CD8-positive, alpha-beta memory T cell (primary cell): ENCODE measurements at places on chromosomes 5 and 9. TPM values are rescaled to one million over a fixed set of nuclear protein-coding genes. Genes with fewer than 3 reads are reported as not detected.
A peak's percentile ranks its signal among the peaks of the same experiment; 100 is the strongest.

Gene CNTLN
- total RNA-seq, result 0.20 TPM

Gene HEMGN
- 0.31 TPM for total RNA-seq

Gene SPAG8
- 1.8 TPM for total RNA-seq

Gene FBN2
- 0.09 TPM for total RNA-seq

Gene TLR4
- 0.48 TPM for total RNA-seq

Gene SMC5
- 42.2 TPM for total RNA-seq

Gene TPPP
- 0.37 TPM for total RNA-seq

Gene PRDM9
- not detected for total RNA-seq

Gene LIFR
- not detected for total RNA-seq

Gene AJM1
- 3.2 TPM for total RNA-seq

- no peaks in the 10 kb centered on the region for H3K36me3 ChIP-seq
- no peaks in the 10 kb centered on the region for H3K4me1 ChIP-seq
- no peak overlapping the region for H3K27ac ChIP-seq
- no peak overlapping the region for H3K4me3 ChIP-seq
- no peaks in the 10 kb centered on the region for H3K27me3 ChIP-seq
These were observed 457.3 kb downstream of the DMAC1 start for GRCh38 chr9:7342229-7342628.

DNA sequence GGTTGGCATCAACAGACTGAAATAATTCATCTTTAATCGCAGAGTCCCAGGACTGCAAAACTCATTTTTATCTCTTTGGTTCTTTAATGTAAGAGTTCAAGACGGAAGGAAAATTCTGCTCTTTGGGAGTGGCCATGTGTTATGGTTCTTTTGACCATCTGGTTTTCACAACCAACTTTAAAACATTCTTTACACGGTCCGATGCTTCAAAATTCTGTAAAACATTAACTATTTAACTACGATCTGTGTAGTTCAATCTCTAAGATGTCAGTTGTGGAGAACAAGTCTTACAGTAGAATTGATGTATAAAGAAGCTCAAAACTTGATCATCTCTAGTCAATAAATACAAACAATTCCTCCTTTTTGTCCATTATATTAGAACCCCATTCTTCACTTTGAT, 83.0 kb downstream of the CMYA5 start:
- no peak overlapping the region for H3K27ac ChIP-seq
- no peak for DNase-seq
- H3K4me3 ChIP-seq, result no peak overlapping the region
- H3K4me1 ChIP-seq, result no peaks in the 10 kb centered on the region

- H3K4me1 ChIP-seq, result no peaks in the 10 kb centered on the region
- H3K27me3 ChIP-seq, result no peaks in the 10 kb centered on the region
- H3K27ac ChIP-seq, result no peak overlapping the region
- DNase-seq, result no peak
These were observed 217.5 kb downstream of the TMEM161B start for GRCh38 chr5:88051148-88051547.

DNA sequence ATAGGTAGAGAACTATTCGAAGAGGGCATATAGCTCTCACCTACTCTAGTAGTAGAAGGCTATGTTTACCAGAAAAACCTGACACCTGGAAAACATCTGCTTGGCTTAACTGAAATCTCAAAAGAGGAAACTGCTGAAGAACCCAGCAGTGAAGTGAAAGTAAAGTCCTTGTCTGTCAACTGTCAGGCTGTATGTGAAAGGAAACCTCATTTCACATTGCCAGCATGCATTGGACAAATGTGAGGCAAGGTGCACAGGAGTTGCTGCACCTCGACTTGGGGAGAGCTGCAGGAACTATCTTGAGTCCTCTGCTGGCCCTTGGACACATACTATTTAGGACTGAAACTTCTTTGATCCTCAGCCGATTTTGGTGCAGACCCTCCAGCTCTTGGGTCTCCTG, 53.3 kb downstream of the NREP start:
- DNase-seq, result no peak
- no peak overlapping the region for H3K27ac ChIP-seq
- no peaks in the 10 kb centered on the region for H3K36me3 ChIP-seq
- H3K4me3 ChIP-seq, result no peak overlapping the region
- H3K4me1 ChIP-seq, result no peaks in the 10 kb centered on the region

DNA sequence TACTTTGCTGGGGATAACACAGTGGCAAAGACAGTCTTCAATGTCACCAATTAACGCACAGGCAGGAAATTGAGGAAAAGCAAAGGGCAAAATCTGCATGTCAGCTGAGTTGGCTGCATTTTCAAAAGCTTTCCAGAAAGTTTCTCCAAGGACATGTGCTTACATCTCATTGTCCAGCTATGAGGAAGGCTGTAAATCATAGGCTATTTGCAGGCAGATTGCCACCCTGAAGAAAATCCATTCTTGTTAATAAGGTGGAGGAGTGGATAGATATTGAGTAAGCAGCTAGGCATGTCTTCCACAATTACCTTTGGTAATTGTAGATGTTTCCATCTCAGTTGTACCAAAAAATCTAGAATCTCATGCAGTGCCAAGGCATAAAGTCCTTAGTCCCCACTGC, 278.0 kb upstream of the NUDT12 start:
- no peak overlapping the region for H3K4me3 ChIP-seq
- H3K36me3 ChIP-seq, result no peaks in the 10 kb centered on the region
- DNase-seq, result no peak
- H3K27ac ChIP-seq, result no peak overlapping the region

- no peak overlapping the region for H3K27ac ChIP-seq
- H3K4me3 ChIP-seq, result no peak overlapping the region
- H3K4me1 ChIP-seq, result peaks cover 13% of the 10 kb centered on the region
These were observed 60.0 kb downstream of the SHB start for GRCh38 chr9:38009035-38009501.

- no peaks in the 10 kb centered on the region for H3K36me3 ChIP-seq
- no peak overlapping the region for H3K4me3 ChIP-seq
- no peak for DNase-seq
- no peaks in the 10 kb centered on the region for H3K4me1 ChIP-seq
- H3K27me3 ChIP-seq, result no peaks in the 10 kb centered on the region
These were observed 38.8 kb downstream of the CARTPT start for GRCh38 chr5:71757590-71758543.

- peaks cover 57% of the 10 kb centered on the region for H3K27me3 ChIP-seq
- no peak overlapping the region for H3K4me3 ChIP-seq
- H3K4me1 ChIP-seq, result no peaks in the 10 kb centered on the region
- no peak overlapping the region for H3K27ac ChIP-seq
- no peaks in the 10 kb centered on the region for H3K36me3 ChIP-seq
- no peak for DNase-seq
These were observed 8.9 kb upstream of the NUP214 start for GRCh38 chr9:131116281-131117120.

- no peak overlapping the region for H3K27ac ChIP-seq
- no peaks in the 10 kb centered on the region for H3K27me3 ChIP-seq
- no peak overlapping the region for H3K4me3 ChIP-seq
- H3K4me1 ChIP-seq, result no peaks in the 10 kb centered on the region
These were observed 40.2 kb downstream of the MED10 start for GRCh38 chr5:6338135-6338534.

DNA sequence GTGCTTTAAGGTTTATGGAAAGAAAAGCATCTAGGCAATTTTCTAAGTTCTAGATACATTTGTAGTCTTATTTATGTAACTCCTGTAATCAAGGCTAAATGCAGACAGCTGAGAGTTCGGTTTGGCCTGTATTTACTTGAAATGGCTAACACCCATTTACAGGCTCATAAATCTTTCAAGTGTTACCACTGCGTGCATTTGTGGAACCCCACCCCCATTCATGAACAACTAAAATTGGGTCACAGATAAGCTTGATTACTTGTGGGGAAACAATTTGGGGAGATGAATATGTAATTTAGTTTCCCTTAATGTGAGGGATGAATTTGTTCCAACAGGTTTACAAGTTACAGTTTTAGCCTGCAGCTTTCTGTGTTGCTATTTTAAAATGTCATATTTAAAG, 360.6 kb downstream of the ARRDC3 start:
- no peak for DNase-seq
- no peak overlapping the region for H3K27ac ChIP-seq
- no peaks in the 10 kb centered on the region for H3K4me1 ChIP-seq
- no peak overlapping the region for H3K4me3 ChIP-seq
- H3K36me3 ChIP-seq, result no peaks in the 10 kb centered on the region
- H3K27me3 ChIP-seq, result no peaks in the 10 kb centered on the region

- peak overlapping the region; percentile 84 for H3K27ac ChIP-seq
- H3K4me1 ChIP-seq, result peaks cover 95% of the 10 kb centered on the region
- H3K36me3 ChIP-seq, result peaks cover 16% of the 10 kb centered on the region
- H3K4me3 ChIP-seq, result peak overlapping the region; percentile 42
- H3K27me3 ChIP-seq, result no peaks in the 10 kb centered on the region
These were observed 4.0 kb downstream of the TRAF1 start for GRCh38 chr9:120922404-120923195.

- no peak overlapping the region for H3K27ac ChIP-seq
- no peaks in the 10 kb centered on the region for H3K27me3 ChIP-seq
- H3K4me3 ChIP-seq, result no peak overlapping the region
- no peaks in the 10 kb centered on the region for H3K36me3 ChIP-seq
These were observed 94.0 kb downstream of the ZNF462 start for GRCh38 chr9:106956971-106957370.

DNA sequence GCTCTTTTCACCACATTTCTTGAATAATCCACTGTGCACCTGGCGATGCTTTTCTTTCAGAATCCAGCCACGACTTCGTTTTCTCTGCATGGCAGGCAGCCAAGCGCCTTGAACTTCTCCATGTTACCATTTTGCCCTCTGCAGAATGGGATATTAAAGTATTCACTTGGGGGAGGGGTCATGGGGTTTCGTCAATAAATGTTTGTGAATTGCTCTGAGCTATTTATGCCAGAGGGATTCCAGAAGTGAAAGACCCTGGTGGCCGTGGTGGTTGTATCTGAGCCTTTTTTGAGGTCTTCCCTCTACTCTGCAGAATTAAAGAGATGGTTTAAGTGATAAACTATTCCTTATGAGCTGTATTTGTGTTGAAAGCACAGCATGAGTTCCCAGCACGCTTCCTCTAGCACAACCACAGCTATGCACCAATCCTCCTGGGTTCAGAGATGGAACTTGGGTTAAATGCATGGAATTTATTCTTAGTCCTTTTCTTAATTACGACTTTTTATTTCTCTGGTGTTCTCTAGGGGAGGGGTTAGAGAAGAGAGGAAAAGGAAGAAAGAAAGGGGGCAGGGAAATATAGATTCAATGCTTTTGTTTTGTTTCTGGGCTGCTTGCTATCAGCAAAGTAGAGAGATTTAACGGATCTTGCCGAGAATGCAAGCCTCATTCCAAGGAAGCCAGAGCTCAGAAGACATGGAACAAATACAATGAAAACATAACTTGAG, 478.2 kb upstream of the TNC start:
- H3K27ac ChIP-seq, result no peak overlapping the region
- no peaks in the 10 kb centered on the region for H3K27me3 ChIP-seq
- no peak overlapping the region for H3K4me3 ChIP-seq
- no peaks in the 10 kb centered on the region for H3K4me1 ChIP-seq
- DNase-seq, result no peak

DNA sequence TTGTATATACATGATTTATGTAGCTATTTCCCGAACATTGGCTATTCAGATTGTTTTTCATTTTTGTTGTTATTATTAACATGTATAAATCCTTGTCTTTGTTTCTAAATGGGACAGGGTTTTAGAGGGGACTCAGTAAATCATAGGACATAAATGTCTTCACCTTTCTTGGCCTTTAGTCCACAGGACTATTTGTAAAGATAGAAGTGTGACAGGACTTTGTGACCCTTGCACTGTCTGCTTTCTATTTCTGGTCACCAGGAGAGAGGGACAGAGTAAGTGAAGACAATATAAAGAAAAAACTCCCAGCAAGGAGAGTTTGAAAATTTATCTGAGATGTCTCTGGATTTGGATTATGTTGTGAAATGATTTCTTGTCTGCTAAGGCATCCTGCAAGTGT, 78.6 kb upstream of the GOLM1 start:
- no peaks in the 10 kb centered on the region for H3K36me3 ChIP-seq
- DNase-seq, result no peak
- H3K4me3 ChIP-seq, result no peak overlapping the region
- no peak overlapping the region for H3K27ac ChIP-seq
- H3K4me1 ChIP-seq, result no peaks in the 10 kb centered on the region
- no peaks in the 10 kb centered on the region for H3K27me3 ChIP-seq

DNA sequence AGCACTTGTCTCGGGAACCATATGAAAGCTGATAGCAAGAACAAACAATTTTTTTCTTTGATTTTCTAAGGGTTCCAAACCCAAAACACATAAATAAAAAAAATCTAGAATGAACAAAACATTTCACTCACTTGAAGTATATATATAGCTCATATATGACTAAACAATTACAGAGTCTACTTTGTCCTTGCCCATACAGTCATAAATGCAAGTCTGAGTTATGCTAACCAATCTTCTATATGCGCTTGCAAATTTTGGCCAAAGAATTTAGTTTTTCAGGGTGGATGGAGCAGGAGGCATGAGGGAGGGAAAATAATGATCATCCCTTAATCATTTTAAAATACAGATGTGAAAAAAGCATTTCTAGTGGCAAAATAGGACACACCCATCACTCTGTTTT, 370.1 kb downstream of the BNC2 start:
- H3K27ac ChIP-seq, result no peak overlapping the region
- H3K4me1 ChIP-seq, result no peaks in the 10 kb centered on the region
- H3K36me3 ChIP-seq, result no peaks in the 10 kb centered on the region
- H3K27me3 ChIP-seq, result no peaks in the 10 kb centered on the region

DNA sequence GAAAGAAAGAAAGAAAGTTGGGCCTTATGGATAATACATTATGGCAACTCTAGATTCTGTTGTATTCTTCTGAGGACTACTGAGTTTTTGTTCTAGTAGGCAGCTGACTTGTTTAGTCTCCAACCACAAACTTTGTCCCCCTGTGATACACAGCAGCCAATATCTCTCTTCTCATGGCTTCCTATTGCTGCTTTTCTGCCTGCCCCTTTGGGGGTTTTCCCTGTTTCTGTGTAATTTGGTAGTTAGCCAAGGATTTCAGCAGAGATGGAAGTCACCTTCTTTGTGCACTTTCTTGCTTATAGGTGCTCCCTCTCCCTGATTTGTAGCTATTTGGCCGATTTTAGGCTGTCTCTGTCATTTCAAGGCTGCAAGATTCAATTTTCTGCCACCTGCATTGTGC, 109.6 kb downstream of the FGF1 start:
- H3K4me3 ChIP-seq, result no peak overlapping the region
- DNase-seq, result no peak
- no peaks in the 10 kb centered on the region for H3K27me3 ChIP-seq
- peaks cover 17% of the 10 kb centered on the region for H3K4me1 ChIP-seq
- H3K36me3 ChIP-seq, result no peaks in the 10 kb centered on the region

DNA sequence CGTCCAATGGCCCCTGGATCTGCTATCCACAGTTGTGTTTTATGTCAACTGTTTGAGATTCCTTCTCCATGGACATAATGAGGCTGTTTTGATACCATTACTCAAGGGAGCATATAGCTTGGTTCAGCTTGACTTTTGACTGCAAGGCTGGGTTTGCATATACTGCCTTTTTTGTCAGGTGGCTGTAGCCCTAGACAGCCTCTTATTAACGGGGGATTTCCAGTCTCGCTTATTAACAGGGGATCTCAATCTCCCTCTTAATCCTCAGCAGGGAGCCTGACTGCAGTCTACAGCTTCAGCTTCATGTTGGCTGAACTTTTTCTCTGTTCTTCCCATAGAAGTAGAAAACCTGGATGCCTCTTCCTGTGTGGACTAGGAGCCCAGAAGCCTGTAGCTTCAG, 73.7 kb upstream of the TNC start:
- no peak overlapping the region for H3K4me3 ChIP-seq
- no peaks in the 10 kb centered on the region for H3K27me3 ChIP-seq
- no peak for DNase-seq
- H3K36me3 ChIP-seq, result no peaks in the 10 kb centered on the region
- no peaks in the 10 kb centered on the region for H3K4me1 ChIP-seq
